ENCODE measurements at places on chromosomes 2 and 18.

DNA sequence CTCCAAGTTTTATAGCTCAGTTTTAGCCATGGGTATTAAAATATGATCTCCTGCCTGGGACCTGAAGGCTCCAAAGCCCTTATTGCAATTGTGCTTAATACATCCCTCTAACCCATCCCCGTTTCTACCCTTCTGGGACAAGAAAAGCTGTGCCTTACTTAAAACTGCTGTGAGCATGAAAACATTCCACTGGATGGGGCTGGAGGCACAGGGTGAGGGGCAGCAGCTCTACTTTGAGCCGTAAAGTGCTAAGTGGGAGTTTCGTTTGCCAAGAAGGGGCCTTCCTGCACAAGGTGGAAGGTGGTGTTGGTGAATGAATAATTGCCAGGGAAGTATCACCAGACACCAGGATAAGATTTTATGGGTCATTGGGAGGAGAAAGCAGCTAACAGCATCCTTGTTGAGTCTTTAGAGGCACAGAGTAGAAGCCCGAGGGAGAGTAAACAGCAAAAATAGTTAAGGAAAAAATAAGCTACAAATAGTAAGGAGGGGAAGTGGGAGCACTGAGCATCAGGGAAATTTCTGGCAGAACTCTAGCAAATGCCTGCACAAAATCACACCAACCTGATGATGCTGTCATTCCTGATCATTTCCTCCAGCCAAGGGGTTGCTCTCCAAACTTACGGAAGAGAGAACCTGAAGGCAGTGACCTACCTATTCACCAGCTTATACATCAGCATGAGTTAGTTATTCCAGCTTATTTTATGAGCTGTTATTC is 218.4 kb downstream of the MREG start:
- no peak for DNase-seq

- DNase-seq: no peak
Observed at GRCh38 chr2:119486886-119487285, 37.4 kb downstream of the SCTR start.

GRCh38 chr2:29487967-29488555 is 372.8 kb downstream of the CLIP4 start:
- no peak for DNase-seq

- DNase-seq: peak; percentile 29
Observed at GRCh38 chr2:223779877-223780276, 57.5 kb downstream of the AP1S3 start.

GRCh38 chr2:65554765-65555591 is 122.6 kb upstream of the SPRED2 start:
- DNase-seq: no peak

GRCh38 chr18:13481820-13482617 is 244.3 kb downstream of the FAM210A start:
- DNase-seq: no peak

- DNase-seq: peak; percentile 38
Observed at GRCh38 chr2:232502911-232503808, 15.5 kb upstream of the ECEL1 start.

DNA sequence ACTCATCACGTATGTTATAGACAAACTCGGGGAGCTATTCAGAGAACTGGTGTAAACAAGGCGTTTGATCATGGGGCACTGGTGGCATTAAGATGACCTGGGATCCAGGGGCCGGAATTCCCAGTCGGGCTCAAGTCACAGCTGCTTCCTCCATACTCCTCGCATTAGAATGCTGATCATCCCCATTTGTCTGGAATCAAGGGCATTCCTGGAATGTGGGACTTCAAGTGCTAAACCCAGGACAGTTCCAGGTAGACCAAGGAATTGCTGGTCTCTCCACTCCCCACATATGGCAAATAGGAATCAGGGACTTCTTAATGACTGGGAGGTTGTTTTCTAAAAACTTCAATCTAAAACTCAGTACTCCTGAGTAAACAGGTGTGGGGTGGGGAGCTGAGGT is 355.7 kb upstream of the RAB6C start:
- no peak for DNase-seq

- no peak for DNase-seq
Observed at GRCh38 chr2:170986566-170987258, 57.7 kb downstream of the GORASP2 start.

DNA sequence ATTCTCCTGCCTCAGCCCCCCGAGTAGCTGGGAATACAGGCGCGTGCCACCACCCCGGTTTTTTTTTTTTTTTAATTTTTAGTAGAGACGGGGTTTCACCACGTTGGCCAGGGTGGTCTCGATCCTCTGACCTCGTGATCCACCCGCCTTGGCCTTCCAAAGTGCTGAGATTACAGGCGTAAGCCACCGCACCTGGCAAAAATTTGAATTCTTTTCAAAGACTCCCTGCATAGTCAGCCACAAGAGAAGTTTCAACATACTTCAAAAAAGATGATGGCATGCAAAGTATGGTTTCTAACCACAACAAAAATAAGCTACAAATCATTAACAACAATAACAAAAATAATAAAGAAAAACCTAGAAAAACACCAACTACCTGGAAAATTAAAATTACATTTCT is 22.0 kb downstream of the HYCC2 start:
- DNase-seq: no peak

DNA sequence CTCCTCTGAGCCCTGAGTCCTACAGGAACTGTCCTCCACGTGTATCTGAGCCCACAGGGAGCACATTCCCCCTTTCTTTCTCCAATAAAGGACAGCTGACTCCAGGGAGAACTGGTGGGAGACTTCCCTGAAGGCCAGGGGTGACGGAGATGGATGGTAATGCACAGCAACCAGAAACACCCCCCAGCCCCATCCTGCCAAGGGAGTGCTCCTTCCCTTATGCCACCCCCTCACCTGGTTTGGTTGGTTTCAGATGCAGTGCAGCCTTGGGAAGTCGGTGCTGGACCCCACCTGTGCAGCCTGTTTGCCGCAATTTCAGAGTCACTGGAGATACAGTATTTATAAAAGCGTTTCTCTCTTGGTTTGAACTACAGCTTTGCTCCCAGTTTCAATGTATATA is 24.0 kb downstream of the GPR55 start:
- DNase-seq: no peak

DNA sequence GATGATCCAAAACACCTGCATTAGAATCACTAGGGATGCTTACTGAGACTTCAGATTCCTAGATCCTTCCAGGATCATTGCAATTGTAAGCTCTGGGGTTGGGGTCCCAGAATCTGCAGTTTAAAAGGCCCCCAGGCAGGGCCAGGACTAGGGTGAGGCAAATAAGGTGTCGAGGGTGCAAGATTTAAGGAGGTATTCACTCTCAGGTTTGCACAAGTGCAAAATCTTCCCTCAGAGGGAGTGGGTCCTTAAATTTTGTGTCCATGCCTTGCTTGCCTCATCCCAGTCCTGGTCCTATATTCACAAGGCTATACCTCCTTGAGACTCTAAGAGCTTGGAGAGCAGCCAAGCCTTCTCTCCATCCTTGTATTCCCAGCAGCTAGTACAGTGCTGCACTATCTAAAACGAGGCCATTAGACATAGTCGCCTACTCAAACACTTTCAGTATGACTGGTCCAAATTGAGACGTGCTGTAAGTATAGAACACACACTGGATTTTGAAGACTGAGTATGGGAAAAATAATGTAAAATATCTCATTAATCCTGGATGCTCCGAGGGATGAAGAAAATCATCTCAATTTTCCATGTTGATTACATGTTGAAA is 31.6 kb upstream of the MREG start:
- no peak for DNase-seq

GRCh38 chr2:208373460-208374089 is 33.0 kb upstream of the PTH2R start:
- DNase-seq: peak; percentile 65

DNA sequence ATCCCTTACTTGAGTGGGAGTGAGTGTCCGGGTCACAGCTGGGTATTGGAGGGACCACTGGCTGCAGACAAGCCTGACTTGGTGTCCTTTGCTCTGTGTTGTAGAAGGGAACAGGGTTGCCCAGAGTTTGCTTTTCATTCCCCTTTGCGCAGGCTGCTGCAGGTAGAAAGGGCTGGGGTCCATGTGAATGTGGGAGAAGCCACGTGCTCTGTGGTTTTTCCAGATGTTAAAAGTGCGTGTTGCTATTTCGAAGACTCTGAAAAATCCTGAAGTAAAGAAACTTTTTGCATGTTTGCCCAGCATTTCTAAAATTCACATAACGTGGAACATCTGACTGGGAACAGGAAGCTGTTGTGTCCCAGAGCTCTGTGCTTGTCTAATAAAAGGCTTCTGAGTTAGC is 28.8 kb downstream of the GLI2 start:
- DNase-seq: no peak

DNA sequence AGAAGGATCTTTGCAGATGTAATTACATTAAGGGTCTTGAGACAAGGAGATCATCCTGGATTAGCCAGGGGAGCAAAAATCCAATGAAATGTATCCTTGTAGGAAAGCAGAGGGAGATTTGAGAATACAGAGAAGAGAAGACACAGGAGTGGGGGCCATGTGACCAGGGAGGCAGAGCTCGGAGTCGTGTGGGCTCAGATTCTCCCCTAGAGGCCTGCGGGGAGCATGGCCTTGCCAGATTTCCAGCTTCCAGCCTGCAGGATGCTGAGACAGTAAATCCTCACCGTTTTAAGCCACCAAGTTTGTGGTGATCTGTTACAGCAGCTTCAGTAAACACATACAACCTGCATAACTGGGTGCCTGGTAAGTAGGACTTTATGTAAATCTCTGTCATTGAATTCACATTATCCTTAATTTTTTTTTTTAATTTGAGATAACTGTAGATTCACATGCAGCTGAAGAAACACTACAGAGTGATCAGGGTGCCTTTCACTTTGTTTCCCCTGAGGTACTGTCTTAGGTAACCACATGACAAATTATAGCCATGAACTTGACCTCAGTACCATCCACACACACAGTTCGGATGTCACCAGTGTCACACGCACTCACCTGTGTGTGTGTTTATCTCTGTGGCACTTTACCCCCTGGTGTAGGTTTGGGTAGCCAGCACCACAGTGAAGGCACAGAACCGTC is 138.4 kb upstream of the HDAC4 start:
- no peak for DNase-seq

DNA sequence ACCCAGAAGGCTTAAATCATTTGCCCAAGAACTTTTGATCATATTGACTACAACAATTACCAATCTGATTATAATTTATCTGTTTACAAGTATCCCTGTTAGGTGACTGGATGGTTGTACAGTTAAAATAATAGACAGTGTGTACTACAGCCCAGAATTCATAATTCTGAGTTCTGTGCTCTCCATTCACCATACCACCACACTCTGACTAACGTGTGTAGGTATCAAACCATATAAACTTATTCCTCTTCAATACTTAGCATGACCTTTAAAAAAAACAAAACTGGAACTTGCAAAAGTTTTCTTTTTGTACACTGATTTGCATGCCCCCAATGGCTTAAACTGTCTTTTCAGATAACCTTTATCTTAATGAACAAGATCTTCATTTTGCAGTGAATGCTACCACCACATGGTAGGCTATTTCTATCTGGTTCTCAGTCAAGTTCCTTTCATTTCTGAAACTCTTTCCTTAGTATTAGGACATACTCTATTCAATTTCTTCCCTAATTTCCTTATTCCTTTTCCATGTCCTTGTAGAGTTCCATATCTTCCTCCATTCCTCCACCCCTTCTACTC is 50.9 kb downstream of the SOS1 start:
- DNase-seq: no peak

GRCh38 chr2:108805782-108806181 is 19.2 kb downstream of the CCDC138 start:
- DNase-seq: no peak
